ENCODE measurements at places on chromosomes 1 and 21.

GRCh38 chr1:34923490-34923889 is 6.0 kb downstream of the DLGAP3 start:
- DNase-seq, result no peak

DNA sequence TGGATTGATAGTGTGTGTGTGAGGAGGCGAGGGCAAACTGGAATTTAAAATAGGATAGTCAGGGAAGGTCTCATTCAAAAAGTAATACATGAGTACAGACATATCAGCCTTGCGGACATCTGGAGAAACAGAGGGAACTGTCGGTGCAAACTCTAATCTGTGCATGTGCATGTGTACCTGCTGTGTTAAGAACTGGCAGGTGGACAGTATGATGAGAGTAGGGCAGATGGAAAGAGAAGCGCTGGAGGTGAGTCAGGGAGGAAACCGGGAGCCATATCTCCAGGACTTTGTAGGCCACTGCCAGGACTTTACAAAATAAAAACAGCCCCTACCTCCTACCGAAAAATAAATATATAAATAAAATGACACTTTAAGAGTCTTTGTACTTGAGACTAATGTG is 31.3 kb upstream of the MYBPHL start:
- DNase-seq, result no peak

DNA sequence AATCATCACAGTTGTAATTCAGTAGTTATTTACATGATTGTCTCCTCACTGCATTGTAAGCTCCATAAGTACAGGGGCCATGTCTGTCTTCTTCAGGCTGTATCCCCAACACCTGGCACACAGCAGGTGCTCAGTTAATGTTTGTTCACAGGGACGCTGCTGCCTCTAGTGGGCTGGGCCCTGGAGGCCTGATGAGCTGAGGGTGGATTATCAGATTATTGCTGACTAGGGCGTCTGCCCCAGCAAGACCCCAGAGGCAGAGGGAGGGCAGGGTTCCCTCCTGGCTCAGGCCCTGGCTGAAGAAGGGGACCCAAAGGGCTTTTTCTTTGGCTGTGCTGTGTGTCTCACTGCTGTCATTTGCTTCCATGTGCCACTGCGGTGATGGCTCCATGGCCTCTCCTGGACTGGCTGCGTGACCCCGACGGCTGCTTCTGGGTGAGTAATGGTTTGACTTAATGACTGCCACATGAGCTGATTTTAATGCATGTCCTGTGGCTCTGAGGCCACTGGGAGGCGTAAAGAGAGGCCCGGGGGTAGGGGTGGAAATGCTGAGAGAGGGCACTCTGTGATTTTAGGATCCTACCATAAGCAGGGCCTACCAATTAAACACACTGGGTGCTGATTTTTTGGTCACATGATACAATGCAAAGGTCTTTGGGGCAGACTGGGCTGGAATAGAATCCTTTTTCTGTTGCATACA is 20.8 kb upstream of the EPB41 start:
- DNase-seq, result no peak

GRCh38 chr1:119143706-119144105 is 3.3 kb upstream of the WARS2 start:
- no peak for DNase-seq

- no peak for DNase-seq
Measured at GRCh38 chr1:244150665-244151064, 99.6 kb downstream of the ZBTB18 start.

GRCh38 chr1:199690496-199690895 is 337.0 kb upstream of the NR5A2 start:
- no peak for DNase-seq

- DNase-seq, result no peak
Measured at GRCh38 chr21:41269535-41269934, 47.1 kb upstream of the FAM3B start.

GRCh38 chr1:48948562-48948961 is 171.9 kb upstream of the BEND5 start:
- DNase-seq, result no peak

DNA sequence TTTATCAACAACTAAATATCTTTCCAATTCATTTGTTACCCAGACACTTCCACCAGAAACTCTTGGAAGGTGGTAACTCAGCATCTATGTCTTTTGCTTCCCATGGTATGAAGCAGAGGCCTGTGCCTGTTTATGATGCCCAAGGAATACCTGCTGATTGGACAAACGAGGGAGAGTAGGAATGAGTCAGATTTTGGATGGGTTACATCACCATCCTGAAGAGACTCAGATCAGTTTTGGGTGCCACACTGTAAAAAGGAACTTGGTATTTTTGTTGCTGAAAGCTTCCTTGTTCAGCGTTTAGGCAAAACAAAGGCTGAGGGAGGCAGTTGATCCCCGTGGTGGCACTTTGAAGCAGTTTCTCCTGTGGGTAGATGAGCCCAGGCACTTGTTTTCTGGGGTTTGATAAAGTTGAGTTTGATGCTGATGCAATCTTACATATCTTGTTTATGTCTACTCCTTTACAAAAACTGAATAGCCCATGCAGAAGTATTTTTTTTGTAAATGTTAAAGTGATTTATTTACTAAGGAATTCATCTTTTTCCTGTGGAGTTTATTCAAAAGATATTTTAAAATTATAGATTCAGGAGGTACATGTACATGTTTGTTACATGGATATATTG is 26.7 kb upstream of the CYP4X1 start:
- DNase-seq, result no peak

GRCh38 chr1:1051127-1051810 is 22.8 kb downstream of the RNF223 start:
- DNase-seq, result no peak

DNA sequence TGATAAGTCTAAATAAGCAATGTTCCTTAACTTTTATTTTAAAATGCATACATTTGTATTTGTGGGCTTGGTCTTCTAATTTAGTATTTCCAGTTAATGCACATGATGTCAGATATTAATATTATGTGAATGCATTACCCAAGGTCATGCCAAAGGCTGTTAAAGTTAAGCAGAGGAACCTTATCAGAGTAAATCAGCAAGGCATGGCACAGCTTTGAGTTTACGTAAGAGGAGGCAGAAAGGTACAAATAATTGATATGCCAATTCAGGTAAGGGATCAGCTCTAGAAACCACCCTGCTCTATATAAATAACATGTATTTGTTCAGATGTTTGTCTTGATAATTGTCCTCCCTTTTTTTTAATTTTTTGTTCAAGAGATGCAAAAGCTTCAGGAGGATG is 64.5 kb upstream of the CHRM3 start:
- DNase-seq, result no peak

GRCh38 chr1:209509039-209509438 is 74.5 kb upstream of the CAMK1G start:
- no peak for DNase-seq

DNA sequence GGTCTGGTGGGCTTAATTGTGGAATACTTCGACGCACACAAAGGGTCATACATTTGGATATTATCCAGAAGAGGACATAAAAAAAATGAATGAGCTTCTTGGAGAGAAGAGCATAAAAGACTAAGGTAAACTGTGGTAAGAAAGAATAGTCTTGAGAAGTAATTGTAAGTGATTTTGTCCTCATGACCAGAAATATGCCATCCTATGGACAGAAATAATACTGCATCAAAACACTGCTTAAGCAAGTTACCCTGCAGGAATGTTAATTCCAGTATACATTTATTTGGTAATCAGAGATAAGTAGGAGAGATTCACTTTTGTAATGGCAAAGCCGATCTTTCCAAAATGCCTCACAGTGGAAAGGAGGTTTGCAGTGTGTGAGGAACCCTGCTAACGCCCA is 111.9 kb downstream of the NRIP1 start:
- no peak for DNase-seq

DNA sequence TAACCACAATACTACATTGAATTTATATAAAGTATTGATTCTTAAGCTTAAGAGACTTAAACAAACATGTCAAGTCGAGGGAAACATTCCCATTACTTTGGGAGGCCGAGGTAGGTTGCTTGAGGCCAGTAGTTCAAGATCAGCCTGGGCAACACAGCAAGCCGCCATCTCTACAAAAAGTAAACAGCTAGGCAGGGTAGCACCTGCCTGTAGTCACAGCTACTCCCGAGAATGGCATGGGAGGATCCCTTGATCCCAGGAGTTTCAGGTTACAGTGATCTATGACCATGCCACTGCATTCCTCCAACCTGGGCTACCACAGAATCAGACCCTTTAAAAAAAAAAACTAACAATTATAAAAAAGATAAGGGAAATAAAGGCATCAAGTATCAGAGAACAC is 50.4 kb downstream of the EIF4G3 start:
- DNase-seq, result no peak

DNA sequence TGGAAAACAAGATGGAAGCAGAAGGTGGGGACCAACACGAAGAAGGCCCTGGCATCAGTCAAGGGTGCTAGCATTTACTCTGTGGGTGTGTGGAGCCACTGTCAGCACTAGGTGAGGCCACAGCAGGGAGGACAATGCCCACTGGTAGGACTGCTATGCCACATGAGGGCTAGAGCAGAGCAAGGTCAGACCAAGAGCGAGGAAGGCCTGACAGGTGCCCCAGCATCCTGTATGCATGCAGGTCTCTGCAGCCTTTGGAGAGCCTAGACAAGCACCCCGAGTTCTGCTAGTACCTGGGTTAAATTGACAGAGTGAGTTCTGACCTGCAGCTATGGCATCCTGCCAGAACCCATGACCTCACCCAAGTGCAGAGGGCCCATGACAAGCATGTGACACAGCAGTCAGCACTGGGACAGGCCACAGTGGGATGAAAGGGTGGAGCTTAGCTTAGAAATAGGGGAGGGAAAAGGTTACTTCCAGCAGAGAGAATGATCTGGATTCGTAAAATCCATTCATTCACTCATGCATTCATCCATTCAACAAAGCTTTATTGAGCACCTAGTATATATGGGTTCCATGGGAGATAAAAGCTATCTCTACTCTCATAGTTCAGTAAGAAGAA is 9.0 kb upstream of the CSF1 start:
- no peak for DNase-seq

- no peak for DNase-seq
Measured at GRCh38 chr1:211355873-211356272, 29.2 kb downstream of the TRAF5 start.

GRCh38 chr1:234969011-234969441 is 159.6 kb downstream of the TOMM20 start:
- DNase-seq, result no peak
